HT1080 (cell line): ENCODE measurements at places on chromosomes 7 and 10.
A peak's percentile ranks its signal among the peaks of the same experiment; 100 is the strongest.

DNA sequence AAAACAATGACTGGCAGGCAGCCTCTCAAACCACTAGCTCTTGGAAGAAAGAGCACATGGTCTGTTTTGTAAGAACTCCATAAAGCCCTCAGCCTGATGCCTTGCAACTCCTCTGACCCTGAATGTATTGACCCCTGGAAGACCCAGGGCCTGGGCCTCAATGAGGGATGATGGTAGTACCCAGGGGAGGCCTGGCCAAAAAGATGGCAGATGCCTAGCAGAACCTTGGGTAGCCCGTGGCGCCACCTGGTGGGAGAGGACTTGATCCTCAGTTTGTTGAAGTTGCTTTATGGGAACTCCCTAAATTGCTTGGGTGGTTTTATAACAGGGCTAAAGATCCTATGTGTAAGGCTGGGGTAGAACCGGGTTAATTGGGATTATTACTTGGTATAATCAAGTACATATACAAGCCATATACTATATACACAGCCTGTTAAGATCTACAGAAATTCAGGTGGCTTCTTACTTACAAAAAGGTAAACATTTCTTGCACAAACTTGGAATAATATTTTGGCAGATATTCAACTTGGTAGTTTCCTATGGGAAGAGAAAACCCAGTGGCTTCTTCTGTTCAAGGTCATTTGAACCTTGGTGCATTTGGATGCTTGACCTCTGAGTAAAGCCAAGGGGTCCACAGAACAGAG, 95.8 kb upstream of the CACUL1 start:
- peak; percentile 34 for DNase-seq

DNA sequence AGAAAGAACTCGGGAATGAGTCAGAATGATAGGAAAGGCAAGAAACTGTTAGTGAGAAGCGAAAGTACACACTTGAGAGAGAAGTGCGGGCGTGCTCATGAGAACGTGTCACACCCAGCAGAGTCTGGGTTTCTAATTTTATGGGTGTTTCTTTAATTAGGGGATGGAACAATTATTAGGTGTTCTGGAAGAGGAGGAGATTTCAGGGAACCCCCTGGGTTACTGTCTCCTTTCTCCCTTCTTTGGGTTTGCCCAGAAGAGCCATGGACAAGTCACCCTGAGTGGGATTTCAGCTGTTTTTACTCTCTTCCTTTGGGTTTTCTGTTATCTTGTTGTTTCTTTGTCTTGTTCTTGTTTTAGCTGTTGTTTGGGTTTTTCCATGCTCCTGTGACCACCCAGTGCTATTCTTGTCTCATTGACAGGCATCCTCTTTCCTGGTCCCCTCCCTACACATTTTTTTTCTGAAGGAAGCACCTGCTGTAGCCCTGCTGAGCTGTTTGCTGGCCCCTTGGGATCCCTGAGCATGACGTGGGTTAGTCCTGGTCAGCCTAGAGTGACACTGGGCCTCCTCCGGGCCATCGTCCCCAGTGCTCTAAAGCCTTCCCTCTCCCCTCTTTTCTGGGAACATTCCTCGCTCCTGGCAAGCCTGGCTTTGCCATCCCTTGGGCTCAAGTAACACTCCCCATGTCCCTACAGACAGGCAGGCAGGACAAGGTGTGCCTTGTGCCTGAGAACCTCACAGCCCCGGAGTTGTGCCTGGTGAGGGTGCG, 3.5 kb downstream of the SH2D4B start:
- no peak for DNase-seq

DNA sequence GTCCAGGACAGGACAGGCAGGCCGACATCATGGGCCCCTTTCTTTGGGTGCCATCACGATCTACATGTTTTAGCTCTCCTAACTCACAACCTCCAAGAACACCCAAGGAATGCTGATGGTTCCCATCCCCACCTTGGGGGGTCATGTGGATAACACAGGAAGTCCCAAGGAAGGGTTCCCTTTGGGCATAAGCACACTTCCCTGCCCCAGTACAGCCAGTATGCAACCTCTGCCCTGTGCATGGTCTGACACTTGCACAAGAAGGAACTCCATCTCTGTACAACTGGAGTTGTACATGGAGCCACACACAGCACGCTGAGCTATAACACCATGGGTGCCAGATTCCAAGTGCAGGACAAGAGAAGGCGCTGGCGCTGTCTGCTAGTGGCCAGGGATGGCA, 11.0 kb downstream of the MAT1A start:
- DNase-seq, result no peak

- peak; percentile 76 for DNase-seq
Measured at GRCh38 chr10:24435374-24435773, 226.4 kb downstream of the KIAA1217 start.
